ENCODE measurements at places on chromosomes 13 and 19. TPM values are rescaled to one million over a fixed set of nuclear protein-coding genes. Genes with fewer than 3 reads are reported as not detected.
A peak's percentile ranks its signal among the peaks of the same experiment; 100 is the strongest.

IL17D gene
- 1.6 TPM for total RNA-seq

MEIS3 gene
- total RNA-seq = 44.0 TPM

KL gene
- not detected for total RNA-seq

NUMBL gene
- total RNA-seq = 34.5 TPM

DNA sequence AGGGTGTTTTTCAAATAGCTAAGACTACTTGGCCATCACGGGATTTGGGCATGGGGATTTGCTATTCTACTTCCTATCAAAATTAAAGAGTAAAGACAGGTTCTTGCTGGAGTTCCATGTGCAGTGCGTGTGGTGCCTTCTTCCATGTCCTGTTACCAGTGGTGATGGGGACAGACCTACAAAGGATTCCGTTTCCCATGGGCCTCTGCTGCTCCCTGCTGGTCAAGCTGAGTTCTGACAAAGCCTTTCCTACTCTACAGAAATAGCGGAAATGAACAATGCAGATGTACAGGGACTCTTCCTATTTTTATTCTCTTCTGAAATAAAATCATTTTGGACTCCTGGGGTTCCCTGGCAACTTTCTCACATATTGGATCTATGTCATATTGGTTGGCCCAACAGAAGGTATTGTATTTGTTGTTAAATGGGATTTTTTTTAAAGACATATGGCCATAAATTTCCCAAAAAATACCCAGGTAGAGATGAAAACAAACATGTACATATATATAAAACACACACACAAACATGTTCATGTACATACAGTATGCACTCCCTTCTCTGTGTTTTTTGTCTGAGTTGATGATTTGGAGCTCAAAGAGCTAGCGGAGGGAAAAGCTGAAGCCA is 90.5 kb upstream of the SLC15A1 start:
- no peaks in the 10 kb centered on the region for H3K27me3 ChIP-seq
- H3K27ac ChIP-seq = no peak overlapping the region
- no peak overlapping the region for H3K4me3 ChIP-seq
- no peaks in the 10 kb centered on the region for H3K4me1 ChIP-seq
- DNase-seq = peak; percentile 82
- peaks cover 2% of the 10 kb centered on the region for H3K36me3 ChIP-seq

GRCh38 chr13:110377178-110377825 is 70.2 kb downstream of the COL4A2 start:
- DNase-seq = no peak
- H3K4me1 ChIP-seq = peaks cover 2% of the 10 kb centered on the region
- no peak overlapping the region for H3K27ac ChIP-seq
- no peaks in the 10 kb centered on the region for H3K27me3 ChIP-seq
- H3K36me3 ChIP-seq = no peaks in the 10 kb centered on the region
- no peak overlapping the region for H3K4me3 ChIP-seq

DNA sequence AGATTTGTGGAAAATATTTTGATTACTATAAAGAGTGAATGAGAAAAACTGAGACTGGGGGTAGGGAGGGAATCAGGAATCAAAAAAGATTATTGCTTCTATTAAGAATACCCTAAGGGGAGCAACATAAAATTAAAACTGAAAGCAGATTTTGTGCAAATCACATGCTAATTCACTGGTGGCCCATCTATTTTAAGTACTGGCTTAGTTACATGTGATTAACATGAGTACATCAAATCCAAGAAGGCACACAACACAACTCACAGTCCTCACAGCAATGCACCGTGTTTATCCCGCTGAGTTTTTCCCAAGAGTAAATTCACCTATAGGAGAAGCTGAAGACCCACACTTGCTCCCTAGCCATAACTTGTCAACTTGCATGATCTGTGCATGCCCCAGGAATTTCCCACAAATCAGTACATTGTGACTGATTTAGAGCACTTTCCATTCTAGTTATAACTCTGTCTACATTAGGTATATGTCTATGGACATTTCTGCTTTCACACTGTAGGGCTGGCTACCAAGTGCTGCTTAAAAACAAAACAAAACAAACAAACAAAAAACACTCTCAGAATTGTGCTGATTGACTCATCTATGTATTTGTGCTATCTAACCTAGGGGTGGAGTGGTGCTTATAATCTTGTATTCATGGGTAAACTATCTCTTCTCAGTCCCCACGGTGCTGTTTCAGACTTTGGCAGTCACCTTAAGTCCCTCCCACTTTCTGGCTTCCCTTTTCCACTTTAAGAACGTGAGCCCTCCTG is 24.3 kb downstream of the AMER2 start:
- H3K27ac ChIP-seq = no peak overlapping the region
- no peaks in the 10 kb centered on the region for H3K27me3 ChIP-seq
- no peak overlapping the region for H3K4me3 ChIP-seq
- peaks cover 3% of the 10 kb centered on the region for H3K4me1 ChIP-seq

DNA sequence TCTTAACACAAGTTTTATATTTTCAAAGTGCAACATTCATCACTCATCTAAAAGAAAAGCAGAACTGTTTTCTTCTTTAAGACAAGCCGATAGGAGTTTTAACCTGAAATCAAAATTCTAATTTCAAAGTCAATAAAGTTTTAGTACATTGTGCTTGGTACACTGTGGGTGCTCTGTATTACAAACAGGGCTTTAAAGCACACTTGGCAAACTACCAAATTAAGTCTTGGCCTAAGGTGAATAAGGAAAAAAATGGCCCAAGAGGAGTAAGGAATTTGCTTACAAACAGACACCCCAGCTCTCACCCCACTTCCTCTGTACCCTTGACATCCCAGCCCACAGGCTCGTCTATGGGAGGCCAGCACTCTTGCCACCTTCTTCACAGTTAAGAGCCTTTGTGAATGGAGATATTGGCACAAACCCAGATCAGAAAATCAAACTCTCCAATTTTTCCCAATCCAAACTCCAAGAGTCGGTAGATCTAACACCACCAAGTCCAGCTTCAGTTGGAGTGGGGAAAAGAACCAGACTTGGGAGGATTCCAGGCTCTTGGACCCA is 66.0 kb downstream of the ABCC4 start:
- H3K27ac ChIP-seq = no peak overlapping the region
- H3K36me3 ChIP-seq = no peaks in the 10 kb centered on the region
- H3K27me3 ChIP-seq = no peaks in the 10 kb centered on the region

DNA sequence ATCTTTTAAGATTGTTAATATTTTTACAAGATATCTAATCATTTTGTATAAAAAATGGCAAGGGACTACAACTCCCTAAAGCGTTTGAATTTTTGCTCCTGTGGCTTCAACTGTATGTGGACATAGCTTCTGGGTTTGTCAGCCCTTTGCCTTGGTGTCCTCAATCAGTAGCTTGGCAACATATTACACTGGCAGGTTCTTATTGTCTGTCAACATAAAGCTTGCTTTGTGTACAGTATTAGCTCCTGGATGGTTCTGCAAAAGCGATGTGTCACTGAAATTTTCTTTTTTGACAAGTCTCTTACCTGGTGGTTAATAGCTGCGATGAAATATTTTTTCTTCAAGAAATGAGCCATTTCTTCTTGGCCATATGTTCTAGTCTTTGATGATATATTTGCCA is 190.0 kb downstream of the HS6ST3 start:
- no peaks in the 10 kb centered on the region for H3K36me3 ChIP-seq
- no peaks in the 10 kb centered on the region for H3K27me3 ChIP-seq
- DNase-seq = no peak

DNA sequence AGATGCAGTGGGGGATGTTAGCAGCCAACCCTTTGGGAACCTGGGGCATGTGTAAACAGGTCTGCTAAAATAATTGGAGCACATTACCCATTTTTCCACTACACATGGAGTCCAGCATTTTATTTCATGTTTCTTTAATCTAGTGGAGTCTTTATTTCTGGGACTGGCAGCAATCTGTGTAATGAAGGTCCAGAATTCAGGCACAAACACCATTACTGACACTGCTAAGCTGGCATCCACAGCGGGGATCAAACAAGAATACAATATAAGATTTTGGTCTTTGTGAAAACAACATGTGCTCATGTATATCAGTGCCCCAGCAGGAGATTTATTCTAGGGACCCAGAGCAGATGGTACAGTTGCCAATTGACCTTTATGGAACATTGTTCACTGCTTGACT is 1587.0 kb upstream of the PRR20A start:
- H3K4me1 ChIP-seq = no peaks in the 10 kb centered on the region
- no peak overlapping the region for H3K27ac ChIP-seq
- peaks cover 61% of the 10 kb centered on the region for H3K36me3 ChIP-seq
- H3K27me3 ChIP-seq = no peaks in the 10 kb centered on the region

Data from H9 (cell line).